ENCODE measurements at places on chromosomes 1 and 21.

DNA sequence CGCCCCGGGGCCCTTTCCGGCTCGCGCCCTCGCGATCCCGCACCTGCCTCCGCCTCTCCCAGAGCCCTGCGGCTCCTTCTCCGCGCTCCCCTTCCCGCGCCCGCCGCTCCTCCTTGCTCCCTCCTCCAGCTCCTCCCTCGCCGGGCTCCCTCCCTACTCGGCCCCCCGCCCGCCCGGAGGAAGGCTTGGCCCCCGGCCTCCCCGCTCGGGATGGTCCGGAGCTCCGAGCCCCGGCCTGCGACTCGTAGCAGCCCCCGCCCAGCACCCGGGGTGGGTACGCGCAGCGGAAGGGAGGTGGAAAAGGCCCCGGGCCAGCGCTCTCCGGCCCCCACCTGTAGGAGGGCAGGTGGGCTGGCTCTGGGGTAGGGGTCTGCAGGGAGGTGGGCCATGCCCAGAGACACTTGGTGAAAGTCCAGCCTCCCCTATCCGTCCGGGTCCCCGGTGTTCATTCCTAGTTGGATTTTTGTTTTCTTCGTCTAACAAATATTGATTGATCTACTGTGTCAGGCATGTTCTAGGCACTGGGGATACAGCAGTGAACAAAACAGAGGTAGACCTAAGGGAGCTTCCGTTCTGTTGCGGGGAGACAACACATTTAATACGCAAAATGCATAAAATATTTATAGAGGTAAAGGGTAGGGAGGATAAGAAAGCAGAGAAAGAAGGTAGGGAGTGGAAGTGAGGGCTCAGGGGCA is at the start of gene HTR1D:
Gene HTR1D (minus strand): TSS at position 82 of the 695 bp plus-strand sequence. CDS start 23,283 bp downstream, outside the sequence.
- no peak for DNase-seq

DNA sequence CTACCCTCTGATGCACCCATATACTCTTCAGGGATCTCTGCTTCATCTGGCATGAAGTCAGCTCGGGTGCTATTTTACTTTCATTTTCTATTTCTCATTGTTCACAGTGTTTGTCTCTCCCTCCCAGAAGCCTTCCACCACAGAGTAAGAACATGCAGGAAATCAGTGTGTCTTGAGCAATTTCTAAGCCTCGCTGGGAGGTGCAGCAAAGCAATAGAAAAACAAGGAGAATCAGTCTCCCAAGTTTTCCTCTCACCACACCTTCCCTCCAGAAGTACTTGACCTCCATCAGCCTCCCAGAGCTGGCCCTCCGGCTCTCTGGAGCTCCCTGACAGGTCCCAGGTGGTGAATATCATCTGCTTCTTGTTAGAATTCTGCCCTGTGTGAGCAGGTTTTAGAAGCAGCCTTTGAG is 594.7 kb upstream of the CAMK1G start:
- no peak for DNase-seq

- peak; percentile 7 for DNase-seq
These were observed 1.1 kb downstream of the AGTRAP start for GRCh38 chr1:11736746-11737639.

DNA sequence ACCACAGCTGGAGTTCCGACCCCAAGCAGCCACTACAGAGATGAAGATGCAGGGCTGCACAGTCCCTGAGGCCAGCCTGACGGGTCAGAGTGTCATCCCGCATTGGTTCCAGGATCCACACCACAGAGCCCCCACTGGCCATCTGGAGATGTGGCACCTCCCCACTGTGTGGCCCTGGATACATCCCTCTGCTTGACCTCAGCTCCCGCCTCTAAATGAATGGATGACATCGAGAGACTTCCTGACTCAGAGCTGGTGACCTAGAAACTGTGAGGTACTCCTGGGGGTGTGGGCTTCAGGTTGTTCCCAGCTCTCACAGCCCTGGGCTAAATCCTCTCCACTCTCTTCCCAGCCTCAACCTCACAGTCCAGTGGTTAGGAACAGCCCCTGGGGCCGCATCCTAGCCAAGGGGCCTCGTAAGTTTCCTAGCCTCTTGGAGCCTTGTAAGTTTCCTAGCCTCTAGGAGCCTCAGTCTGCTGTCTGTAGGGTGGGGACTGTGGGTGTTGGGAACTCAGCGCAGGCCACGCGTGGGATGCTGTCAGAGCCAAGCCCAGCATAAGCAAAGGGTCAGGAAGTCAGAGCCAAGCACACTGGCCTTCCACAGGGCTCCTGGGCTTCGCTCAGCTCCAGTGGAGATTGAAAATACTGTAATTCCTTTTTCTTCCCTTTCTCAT is 87.5 kb upstream of the RUNX3 start:
- DNase-seq = no peak

DNA sequence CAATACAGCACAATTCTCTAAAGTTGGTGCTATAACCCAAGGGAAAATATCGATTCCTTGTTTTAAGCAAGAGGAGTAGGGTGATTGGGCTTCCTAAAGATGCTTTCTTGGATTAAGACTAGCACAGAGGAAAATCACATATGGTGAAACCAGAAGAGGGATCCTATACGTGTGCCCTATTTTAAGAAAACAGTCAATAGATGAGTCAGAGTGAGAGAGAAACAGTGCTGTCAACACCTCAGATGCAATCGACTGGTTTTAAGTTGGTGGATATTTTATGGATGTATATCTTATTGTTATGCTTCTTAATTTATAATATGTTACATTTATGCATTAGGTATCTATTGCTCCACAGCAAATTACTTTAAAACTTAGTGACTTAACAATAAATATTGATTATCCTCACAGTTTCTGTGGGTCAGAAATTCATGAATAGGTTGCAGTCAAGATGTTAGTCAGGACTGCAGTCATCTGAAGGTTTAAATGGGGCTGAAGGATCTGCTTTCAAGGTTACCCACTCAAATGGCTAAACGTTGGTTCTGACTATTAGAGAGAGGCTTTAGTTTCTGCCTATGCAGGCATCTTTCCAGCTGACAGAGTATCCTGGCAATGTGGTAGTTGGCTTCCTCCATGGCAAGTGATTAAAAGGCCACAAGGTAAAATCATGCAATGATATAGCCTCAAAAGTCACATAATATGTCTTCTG is 61.6 kb upstream of the DEPDC1 start:
- no peak for DNase-seq

DNA sequence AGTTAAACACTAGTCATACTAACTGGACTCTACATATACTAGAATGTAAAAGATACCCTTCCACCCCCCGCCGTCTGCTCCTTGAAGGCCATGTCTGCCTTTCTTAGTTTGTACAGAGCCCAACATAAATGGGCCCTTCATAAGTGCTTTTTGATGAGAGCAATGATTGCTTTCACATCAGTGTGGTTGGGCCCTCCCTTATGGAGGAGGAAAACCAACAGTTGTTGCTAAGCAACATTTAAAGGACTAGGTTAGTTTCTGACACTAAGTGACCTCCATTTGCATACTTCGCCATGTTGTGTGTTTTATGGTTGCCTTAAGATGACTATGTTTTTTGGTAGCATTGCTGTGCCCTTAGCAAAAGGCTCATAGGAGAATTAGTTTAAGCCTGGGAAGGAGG is 182.0 kb upstream of the SGIP1 start:
- DNase-seq = no peak

GRCh38 chr1:2529784-2530512 is at the start of gene HES5:
Gene HES5, minus strand, starts transcription at chr1:2530263. Its CDS starts 99 bp downstream, at chr1:2530164.
- DNase-seq = peak; percentile 37

Measured in T-helper 2 cell (primary cell).